ENCODE measurements at places on chromosomes 7 and 10.

- DNase-seq: no peak
These were observed 91.6 kb downstream of the WDR37 start for GRCh38 chr10:1147810-1148209.

DNA sequence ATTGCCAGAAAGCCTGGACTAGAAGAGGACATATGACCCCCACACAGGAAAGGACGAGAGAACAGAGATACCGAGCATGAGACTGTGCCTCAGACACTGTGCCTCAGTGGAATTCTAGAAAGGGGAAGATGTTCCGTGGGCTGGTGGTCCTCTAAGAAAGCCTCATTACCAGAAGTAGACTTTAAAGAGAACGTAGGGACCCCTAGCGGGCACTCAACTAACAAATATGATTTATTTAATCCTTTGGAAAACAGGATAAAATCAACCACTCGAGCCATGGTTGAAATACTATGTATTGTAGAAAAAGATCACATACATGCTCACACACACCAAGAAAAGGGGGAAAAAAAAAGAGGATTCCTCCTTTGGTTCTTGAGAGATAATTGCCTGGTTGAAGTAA lies 701.2 kb upstream of the SORCS1 start:
- DNase-seq: no peak

- no peak for DNase-seq
These were observed 303.9 kb downstream of the WDR37 start for GRCh38 chr10:1360011-1360557.

DNA sequence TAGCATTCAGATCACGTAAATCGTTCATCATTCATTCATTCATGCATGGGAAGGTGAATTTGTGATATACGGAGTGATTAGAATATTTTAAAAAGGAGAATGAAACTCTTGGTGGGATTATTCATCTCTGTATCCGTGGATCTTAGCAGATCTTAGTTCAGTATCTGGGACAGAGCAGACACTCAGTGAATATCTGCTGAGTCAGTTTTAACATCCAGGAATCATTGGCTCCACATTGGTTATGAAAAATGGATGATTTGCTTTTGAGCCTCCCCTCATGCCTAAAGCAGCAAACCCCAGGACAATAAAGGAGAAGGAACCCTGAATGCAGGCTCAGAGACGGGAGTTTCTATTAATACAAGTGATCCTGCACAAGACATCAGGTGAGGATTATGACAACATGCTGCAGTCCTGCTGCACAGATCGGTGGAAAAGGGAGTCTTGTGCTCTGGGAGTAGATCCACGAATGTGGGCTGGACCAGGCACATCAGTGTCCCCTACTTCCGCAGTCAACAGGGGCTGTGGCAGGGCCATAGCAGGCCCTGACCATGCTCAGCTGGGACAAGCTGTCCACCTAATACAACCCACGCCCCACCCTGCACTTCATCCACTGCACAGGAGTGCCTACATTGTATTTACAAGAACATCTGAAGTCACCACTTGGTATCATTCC lies 26.9 kb upstream of the FIGNL1 start:
- no peak for DNase-seq

DNA sequence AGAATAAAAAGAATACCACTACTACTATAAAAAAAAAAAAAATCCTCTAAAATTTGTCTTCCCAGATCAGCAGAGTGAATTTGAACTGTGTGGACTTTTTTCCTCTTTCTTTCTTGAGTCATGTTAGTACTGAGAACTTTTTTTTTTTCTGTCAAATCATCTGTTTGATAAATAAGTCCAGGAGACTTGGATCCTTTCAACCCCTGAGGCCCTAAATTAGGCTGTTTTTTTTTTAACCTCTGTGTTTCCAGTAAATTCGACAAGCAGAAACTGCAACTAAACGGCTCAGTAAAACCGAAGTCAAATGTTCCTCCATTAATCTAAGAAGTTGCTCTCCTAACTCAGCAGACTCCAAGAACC lies 2.7 kb downstream of the MAP3K8 start:
- no peak for DNase-seq

- DNase-seq: no peak
These were observed 350.0 kb downstream of the PLXDC2 start for GRCh38 chr10:20166096-20166675.

GRCh38 chr7:49433794-49434193 lies 339.6 kb upstream of the VWC2 start:
- DNase-seq: no peak

- no peak for DNase-seq
These were observed 192.6 kb downstream of the CDCA7L start for GRCh38 chr7:21753071-21753470.

DNA sequence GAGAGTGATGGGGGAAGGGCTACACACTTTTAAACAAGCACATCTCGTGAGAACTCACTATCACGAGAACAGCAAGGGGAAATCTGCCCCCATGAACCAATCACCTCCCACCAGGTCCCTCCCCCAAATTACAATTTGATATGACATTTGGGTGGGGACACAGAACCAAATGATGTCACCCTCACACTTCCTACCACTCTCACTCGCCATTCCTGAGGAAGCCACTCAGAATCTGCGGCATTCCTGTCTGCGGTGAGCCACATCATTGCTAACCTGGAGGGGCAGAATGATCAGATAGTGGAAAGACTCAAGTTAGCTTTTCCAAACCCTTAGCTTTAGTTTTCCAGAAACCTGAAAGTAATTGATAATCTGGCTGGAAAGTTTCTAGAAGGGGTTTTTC lies 66.9 kb downstream of the MYO3A start:
- DNase-seq: no peak

DNA sequence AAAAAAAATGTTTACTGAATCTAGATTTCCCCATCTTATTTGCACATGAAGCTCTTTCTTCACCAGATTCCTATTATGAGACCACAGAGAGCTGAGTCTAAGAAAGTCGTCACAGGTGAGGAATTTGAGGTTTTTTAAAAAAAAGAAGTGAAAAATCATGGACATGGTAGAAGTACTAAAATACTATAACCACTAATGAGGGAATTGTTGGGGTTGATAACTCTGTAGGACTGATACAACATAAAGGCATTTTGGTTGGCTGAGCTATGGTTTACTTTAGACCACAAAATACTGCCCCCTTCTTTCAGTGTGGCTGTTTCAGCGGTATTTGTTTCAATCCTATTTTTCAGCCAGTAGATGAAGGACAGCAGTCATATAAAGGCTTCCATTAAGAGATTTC lies 1111.3 kb downstream of the TYW1 start:
- no peak for DNase-seq

DNA sequence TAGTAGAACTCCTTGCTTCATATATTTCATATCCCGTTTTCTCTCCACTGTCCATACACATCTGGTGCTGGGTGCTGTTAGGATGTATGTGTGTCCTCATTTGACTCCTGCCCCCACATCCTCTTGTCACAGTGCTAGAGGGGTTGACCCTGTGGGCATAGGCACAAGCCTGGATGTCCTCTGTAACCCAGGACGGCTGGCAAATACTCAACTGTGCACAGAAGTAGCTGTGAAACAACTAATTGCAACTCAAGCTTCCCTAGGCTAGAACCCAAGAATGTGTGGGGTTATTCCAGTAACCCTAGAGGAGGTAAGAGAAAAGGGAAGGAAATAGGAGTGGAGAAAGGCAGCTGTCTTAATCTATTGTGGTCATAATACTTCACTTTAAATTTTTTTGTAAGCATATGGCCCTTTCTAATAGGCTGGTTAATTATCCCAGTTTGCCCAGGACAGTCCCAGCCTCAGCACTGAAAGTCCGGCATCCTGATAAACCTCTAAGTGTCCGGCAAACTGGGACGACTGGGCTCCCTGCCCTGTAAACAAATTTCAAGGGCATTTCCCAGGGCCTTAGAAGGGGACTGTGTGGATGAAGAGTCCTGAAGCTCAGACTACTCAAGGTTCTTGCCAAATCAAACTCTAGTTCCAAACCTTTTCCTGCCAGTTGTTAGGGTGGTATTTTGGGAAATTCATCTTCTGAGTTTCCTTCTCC lies 283.2 kb upstream of the CELF2 start:
- DNase-seq: no peak

All from stimulated activated CD8-positive, alpha-beta memory T cell treated with anti-CD3 and anti-CD28 coated beads, Interleukin-15, amount 100 ng/mL, for 24 hours (primary cell).